SIG-M5 (cell line): ENCODE measurements at places on chromosomes 2 and 18.

GRCh38 chr2:163155279-163155883 is 316.8 kb upstream of the KCNH7 start:
- DNase-seq: no peak

DNA sequence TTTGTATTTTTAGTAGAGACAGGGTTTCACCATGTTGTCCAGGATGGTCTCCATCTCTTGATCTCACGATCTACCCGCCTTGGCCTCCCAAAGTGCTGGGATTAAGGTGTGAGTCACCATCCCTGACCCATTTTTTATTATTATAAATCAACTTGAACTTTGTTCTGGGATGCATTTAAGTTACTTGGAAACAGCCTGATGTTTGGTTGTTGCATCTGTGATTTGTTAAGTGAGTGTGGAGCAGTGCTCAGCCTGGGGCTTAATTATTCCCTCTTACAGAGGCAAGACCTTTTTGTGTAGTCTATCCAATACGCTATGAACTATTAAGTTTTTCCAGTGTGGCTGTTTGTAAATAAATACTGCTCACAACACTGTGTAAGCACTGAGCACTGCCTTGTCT is 32.6 kb downstream of the MTA3 start:
- no peak for DNase-seq

DNA sequence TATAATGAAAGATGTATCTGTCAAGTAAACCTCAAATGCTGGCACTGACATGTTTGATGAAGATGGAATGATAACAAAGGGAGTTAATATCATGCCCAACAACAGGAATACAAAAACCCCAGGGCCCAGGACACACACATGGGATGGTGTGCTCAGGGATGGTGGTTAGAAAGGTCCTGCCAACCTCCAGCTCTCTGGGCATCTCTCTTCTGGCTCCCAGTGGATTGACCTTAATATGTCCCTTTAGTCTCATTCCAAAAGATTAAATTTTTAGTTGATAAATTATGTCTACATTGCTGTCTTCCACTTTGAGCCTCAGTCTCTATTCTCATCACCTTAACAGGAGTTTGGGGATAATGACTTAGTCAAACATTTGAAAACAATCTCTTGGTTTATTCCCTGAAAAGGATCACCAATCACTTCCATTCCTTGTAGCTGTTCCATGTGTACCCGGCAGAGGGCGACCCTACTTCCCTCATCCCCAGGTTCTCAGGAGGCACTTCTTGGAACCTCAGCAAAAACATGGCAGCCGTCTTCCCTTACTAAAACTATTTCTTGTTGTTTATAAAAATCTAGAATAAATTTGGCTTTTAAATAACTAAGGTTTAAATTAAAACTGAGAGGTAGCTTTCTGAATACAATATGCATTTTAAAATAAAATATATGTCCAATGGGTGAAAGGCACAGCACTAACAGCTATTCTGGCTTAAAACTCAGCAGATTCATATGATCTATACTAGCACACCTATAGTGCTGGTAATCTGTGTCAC is 29.6 kb downstream of the MCEE start:
- DNase-seq: no peak

DNA sequence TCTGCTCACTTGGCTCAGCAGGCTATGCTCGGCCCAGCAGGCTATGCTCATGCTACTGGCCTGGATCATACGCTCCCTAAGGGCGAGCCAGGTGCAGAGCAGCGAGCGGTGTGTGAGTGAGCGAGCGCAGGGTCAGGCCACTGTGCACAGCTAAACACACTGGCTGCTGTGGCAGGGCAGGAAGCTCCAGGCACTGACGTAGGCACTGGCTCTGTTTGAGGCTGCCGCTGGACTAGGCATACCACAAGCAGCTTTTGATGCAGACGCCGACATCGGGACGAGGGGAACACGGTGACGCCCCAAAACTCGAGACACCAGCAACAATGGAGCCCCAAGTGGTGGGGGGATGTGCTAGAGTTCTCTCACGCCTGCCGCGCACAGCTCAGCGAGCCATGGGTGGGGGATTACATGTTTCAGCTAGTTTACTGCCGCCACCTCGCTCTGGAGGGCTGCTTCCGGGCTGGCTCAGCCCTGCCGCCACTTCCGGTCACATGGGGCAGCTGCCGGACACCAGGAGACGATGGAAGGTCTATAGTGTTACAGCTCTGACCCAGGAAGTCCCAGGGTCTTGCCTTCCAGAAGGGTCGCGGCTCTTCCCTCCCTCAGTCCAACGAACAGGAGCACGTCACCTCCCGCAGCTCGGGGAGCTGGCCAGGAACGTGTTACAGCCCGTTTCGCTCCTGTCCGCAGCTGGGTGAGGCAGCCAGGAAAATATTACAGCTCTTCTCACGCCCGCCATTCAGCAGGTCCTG is 1176.9 kb upstream of the LRRTM1 start:
- DNase-seq: no peak

DNA sequence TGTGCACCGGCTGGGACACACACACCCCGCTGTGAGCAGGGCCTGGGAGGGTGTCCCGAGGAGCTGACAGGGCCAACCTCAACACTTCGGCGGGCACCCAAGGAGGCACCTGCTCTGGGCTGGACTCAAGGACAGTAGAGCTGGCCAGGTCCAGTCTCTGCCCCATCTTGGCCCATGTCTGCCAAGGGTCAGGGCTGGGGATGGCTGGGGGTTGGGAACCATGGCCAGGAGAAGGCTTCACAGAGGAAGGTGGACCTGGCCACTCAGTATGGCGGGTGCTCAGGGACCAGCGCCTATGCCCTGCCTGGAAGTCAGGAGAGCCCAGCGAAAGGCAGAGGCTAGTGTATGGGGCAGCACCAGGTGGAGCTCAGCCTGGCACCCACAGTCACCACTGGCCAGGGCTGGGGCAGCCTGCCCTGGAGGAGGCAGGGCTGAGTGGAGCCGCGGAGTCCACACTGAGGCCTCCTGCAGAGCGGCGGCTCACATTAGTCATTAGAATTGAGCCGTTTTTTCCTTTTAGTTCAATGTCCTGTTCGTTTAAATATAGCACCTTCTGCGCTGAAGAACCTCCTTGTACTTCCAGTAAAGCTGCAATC is 4.2 kb downstream of the ERFE start:
- no peak for DNase-seq

DNA sequence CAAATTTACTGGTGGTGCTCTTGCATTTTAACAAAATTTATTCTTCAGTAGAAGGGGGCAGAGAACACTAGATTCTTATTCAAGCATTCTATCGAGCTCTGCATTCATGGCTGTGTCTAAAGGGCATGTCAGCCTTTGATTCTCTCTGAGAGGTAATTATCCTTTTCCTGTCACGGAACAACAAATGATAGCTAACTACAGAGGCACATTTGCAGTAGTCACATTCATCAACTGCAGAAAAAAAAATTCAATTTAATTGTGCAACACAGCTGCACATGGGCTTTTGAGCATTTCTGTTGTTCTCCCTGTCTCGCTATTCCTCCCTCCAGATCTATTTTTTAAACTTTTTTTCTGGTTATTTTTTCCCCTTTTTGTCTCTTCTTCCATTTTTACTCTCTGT is 13.0 kb upstream of the DLX1 start:
- DNase-seq: no peak

DNA sequence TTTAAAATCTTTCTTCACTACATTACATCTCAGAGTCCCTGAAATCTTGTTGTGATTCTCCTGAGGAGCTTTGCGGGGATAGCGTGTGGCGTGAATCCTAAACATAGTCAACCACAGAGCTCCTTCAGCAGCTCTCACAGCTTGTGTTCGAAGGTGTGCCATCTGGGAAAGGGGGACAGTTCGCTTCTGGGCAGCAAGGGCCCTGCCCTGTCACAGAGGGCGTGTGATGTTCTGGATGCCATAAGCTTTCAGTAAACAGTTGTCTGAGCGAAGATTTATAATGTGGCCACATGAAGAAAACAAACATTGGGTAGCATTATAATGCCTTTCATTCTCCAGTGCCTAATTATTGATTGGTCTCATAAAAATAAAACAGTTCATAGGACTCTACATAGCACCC is 172.5 kb downstream of the MYO1B start:
- no peak for DNase-seq

DNA sequence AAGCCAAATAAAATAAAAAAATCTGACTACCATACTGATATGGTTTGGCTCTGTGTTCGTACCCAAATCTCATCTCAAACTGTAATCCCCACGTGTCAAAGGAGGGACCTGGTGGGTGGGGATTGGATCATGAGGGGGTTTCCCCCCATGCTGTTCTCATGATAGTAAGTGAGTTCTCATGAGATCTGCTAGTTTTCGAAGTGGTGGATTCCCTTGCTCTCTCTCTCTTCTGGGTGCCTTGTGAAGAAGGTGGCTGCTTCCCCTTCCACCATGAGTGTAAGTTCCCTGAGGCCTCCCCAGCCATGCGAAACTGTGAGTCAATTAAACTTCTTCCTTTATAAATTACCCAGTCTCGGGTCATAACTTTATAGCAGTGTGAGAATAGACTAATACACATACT is 123.8 kb upstream of the WDSUB1 start:
- DNase-seq: no peak

DNA sequence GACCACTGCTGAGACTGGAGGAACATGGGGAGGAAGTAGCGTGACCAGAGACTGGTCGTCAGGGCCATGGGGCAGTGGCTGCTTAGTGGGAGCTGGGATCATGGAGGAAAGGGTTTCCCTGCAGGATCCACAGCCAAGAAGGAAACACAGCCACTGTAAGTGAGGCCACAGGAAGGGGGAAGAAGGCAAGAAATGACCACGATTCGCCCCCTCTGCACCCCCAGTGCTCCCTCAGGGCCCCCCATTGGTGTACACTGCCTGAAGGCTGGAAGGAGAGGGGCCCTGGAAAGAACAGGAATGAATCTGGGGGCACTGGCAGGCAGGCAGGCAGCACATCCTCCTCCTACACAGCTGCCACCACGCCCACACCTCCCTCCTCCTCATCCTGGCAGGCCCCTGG is 62.5 kb upstream of the RMDN2 start:
- DNase-seq: no peak

DNA sequence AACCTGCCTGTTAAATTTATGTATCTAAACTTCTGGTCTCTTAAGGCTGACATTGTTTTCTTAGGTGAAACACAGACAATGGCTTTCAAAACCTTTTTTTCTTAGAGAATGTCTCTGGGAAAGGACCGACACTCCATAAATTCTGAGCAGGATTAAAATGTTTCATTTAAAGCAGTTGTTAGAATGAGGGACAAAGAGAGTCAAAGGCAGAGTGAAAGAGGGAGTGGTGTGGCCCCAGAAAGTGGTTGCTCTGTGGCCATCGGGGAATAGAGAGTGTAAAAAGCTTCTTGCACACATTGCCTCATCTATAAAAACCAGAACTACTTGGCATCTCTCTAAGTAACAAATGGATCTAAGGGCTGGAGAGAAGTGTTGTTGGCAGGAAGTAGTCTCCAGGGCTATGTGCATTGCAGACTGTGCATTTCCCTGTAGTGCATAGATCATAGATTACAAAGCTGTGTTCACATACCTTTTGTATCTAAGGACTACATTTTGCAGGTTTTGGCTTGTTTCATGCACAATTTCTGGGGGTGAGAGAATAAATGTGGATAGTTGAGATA is 3.6 kb downstream of the RPRM start:
- no peak for DNase-seq

GRCh38 chr18:10367836-10368235 is 86.6 kb upstream of the APCDD1 start:
- no peak for DNase-seq

DNA sequence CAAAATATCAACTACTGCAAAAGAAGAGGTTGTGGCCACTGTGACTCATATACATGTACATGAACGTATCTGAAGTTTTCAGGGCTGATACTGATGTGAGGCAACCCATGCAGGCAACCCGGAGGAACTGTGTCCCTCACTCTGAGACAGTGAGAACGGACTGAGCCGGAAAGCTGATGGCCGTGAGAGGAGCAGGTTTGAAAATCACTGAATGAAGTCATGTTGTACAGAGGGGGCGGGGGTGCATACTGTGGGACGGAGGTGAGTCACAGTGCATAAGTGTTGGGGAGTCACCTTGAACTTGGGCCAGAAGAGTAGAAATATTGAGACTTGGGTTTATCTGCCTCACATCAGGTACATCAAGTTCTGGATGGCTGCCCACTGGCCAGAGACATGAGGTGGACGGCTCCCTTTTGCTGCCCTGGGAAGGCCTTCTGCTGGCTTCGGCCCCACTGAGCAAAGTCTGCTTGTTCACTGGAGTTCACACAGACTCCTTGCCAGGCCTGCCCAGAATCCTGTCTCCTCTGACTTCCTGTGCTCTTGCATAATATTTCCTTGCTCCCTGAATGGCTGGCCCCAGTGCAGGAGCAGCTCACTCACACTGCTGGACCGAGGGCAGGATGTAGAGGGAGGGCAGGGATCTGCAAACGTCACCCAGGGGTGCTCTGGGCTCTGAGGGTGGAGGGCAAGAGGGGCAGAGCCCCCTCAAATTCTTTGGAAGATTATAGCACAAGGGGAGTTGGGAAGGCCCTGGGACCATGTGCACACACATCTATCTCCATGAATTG is 18.1 kb downstream of the EPAS1 start:
- DNase-seq: no peak

DNA sequence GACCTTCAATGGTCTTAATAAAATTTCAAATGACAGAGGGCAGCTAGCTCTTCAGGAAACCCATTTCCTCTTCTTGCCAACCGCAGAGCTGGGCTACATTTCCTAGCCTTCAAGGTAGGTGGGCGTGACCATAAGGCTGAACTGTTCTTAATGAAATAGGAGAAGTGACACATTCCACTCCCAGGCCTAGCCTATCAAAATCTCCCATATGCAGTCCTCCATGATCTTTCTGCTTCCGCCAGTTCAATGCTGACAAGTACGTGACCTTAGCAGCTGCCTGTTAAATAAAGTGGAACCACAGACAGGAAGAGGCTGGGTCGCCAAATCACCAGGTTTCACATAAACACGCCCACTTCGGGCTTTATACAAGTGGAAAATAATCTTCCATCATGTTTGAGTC is 13.2 kb downstream of the SERPINE2 start:
- DNase-seq: peak; percentile 93

- DNase-seq: no peak
Observed at GRCh38 chr2:111100087-111100764, 20.5 kb upstream of the BCL2L11 start.

- DNase-seq: no peak
Observed at GRCh38 chr2:25418944-25419677, 77.4 kb upstream of the DNMT3A start.

DNA sequence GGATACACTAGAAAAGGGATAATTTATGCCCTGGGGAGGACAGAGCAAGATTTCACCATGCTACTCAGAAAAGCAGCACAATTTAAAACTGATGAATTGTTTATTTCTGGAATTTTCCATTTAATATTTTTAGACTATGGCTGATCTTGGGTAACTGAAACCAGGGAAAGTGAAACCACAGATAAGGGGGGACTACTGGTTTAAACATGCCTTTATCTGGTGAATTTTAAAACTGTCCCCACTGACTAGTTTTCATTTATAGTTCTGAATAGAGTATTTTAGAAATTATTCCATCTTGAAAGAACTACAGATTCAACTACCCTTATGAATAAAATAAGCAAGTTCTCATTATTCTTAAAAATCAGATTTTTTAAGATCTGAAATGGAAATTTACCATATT is 15.0 kb downstream of the NFU1 start:
- DNase-seq: no peak

DNA sequence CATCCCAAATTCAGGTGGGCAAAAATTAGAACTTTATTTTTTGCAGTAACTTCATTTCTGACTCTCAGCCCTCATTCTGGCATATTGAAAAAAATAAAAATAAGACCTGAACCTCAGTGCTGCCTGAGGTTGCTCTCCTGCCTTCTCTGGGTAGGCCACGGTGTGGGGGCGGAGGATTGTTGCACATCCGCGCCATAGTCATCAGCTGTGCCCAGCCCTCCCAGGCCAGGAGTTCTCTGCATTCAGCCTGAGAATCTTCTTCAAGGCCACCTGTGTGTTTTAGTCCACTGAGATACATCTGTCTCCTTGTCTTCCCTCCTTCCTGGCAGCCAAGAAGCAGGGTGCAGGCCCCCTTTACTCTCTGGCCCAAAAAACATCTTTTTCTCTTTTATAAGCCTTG is 94.7 kb downstream of the ARMC9 start:
- DNase-seq: no peak
